SJSA1 (cell line): ENCODE measurements at places on chromosomes 16 and 17. TPM values are rescaled to one million over a fixed set of nuclear protein-coding genes. Genes with fewer than 3 reads are reported as not detected.

The TERB1 gene
- total RNA-seq = 0.05 TPM in 1 of 2 replicates, not detected in the other

The KCNG4 gene
- not detected in 2 replicates for total RNA-seq

- DNase-seq = peak; percentile 34
Observed at GRCh38 chr16:55842369-55843104, 9.6 kb upstream of the CES1 start.

The MAP2K6 gene
- total RNA-seq = 1.4 and 2.1 TPM in 2 replicates

GRCh38 chr17:13557077-13557476 is 44.7 kb downstream of the HS3ST3A1 start:
- DNase-seq = peak; percentile 56

GRCh38 chr17:57892146-57892819 is 42.4 kb upstream of the MRPS23 start:
- DNase-seq = peak; percentile 96

The MYH1 gene
- total RNA-seq = not detected in 2 replicates

GRCh38 chr17:7173687-7174602 is 5.2 kb downstream of the ASGR1 start:
- no peak for DNase-seq

GRCh38 chr16:66948134-66948836 is 12.8 kb upstream of the CES3 start:
- no peak for DNase-seq

- peak; percentile 84 for DNase-seq
Observed at GRCh38 chr17:41665566-41666236, 23.0 kb upstream of the EIF1 start.

The SLC39A11 gene
- 15.8 and 39.9 TPM in 2 replicates for total RNA-seq

The RNF227 gene
- total RNA-seq = 0.42 TPM in 1 of 2 replicates, not detected in the other

DNA sequence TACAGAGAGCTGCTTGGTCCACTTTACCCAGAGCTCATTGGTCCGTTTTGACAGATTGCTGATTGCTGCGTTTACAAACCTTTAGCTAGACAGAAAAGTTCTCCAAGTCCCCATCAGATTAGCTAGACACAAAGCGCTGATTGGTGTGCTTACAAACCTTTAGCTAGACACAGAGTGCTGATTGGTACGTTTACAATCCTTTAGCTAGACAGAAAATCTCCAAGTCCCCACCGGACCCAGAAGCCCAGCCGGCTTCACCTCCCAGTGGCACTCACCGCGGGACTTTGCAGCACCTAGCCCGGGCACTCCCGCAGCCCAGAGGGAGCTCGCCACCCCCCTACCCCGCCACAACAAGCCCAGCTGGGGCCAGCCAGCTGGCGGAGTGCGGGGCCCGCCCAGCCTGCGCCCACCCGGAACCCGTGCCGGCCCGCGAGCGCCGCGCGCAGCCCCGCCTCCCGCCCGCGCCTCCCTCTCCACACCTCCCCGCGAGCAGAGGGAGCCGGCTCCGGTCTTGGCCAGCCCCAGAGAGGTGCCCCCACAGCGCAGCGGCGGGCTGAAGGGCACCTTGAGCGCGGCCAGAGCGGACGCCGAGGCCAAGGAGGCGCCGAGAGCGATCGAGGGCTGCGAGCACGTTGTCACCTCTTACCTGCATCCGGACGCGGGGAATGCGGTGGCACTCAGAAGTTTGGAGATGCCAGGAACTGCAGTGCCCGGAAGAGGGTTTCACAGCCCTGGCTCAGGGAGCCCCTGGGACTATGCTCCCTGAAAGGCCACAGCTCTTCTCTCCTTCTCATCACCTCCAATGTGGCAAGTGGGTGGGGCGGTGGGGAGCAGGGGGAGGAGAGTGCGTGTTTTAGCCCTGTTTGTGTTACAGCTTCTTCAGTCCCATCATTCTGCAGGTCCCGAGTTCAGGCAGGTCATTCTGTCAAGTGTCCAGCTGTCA is 1504.5 kb downstream of the CDH11 start:
- DNase-seq = peak; percentile 11

- DNase-seq = no peak
Observed at GRCh38 chr17:80191192-80191591, 21.4 kb downstream of the CARD14 start.
